Stimulated activated CD4-positive, alpha-beta T cell treated with anti-CD3 and anti-CD28 coated beads, Interleukin-15, amount 100 ng/mL, for 1 hour (primary cell): ENCODE measurements at places on chromosomes 2 and 18.
A peak's percentile ranks its signal among the peaks of the same experiment; 100 is the strongest.

DNA sequence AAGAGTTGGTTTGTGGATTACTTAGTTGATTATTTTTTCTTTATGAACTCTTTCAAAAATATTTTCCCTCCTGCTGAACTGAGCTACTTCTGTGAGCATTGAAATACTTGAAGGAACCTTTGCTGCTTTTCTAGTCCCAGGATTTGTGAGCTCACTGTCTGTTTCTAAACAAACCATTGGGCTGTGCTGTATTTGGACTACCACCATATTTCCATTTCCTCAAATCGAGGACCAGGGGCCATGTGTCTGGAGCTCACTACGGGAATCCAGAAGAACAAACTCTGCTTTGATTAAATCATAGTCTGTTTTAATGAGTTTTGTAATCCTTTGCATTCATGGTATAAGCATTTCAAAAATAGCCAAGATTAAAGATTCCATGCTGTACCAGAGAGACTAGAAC lies 1.3 kb downstream of the MRPL33 start:
- DNase-seq: no peak

DNA sequence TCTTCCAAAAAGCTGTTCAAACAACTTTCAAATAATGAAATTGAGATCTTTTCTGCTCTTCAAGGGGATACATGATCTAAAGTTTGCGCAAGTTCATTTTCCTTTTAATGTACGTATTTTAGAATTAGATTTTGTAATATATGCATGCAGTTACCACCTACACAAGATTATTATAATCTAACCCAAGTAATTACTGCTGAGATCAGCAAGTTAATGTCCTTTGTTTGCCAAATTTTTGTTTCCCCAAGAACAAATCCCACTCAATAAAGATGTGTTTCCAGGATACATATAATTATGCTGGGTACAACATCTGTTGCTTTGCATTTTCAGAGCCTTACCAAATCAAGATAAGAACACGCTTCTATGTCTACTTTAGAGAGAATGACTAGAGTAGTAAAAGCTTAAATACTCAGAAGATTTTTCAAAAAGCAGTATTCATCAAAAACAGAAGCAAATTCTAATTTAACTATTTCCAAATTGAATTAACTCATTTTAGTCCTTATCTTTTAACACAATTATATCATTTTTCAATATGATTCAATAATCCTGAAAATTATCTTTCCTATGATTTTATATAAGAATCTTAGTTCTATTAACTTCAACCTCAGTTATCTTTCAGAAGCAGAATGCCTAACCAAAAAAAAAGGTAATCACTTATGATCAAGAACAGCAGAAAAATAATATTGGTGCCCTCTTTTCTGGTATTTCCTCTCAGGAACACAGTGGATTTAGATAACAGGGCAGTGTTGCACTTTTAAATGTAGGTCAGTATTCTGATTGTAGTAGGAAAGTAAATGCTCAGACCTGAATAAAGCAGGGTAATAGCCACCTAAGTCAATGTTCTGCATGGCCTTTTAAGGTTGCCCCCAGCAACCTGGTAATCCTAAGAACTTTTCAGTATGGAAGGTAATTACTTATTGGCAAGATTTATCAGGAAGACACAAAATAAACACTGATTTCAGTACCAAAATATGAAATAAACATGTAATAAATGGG lies 28.0 kb downstream of the CERKL start:
- no peak for DNase-seq

DNA sequence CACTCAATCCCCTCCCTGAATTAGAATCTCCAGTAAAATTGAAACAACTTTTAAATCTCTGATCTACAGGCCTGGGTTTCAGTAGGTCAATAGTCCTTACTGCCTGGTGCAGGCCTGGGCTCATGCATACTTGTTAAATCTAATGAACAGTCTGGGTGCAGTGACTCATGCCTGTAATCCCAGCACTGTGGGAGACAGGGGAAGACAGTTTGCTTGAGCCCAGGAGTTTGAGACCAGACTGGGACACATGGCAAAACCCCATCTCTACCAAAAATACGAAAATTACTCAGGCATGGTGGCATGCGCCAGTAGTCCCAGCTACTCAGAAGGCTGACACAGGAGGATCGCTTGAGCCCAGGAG lies 94.7 kb upstream of the SP3 start:
- DNase-seq: no peak

GRCh38 chr2:43068631-43069517 lies 157.5 kb downstream of the ZFP36L2 start:
- no peak for DNase-seq

DNA sequence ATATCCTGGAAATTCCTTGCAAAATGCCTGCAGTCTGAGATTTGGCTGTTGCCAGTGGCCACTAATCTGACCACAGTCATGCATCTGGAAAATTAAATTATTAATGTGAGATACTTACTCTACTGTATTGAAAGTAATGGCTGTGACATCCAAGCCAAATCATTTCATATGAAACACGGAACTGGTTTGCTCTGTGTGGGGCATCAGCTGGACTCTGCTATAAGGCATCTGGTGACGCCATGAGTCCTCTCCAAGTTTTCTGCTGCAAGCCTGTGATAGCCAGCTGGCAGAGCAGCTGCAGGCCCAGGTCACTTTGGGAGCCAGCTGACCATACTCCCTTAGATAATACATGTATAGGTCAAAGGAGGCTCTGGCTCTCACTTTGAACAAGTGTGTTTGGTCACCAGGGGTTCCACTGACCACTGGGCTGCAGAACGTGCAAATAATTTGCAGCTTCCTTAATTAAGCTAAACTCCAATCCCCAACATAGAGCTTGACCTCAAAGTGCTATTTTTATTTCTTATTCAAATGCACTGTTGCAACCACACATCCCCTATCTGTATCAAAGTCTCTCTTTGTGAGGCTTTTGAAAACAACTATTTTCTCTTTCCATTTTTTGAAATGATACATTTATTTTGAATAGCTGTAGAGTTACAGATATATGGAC lies 152.9 kb downstream of the NCKAP5 start:
- DNase-seq: no peak

GRCh38 chr2:127415593-127416505 lies 2.4 kb upstream of the PROC start:
- peak; percentile 70 for DNase-seq

GRCh38 chr2:17752892-17753802 lies 463 bp downstream of the SMC6 start:
- no peak for DNase-seq

DNA sequence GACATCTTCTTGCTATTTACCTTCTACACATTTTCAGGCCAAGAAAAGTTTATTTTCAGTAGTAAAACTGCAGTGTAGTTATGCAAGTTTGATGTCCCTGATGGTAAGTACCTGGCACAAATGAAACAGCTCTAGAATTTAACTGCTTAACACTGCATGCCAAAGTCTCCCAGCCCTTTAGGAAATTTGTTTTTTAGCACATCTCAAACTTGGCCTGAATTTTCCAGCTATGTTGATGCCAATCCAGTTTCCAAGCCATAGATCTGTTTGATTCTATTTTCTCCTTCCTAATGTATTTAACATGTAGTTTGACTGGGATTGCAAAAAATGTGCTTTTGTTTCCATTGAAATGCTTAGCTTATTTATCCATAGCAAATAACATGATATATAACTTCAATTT lies 29.3 kb upstream of the ZNF385B start:
- DNase-seq: no peak

GRCh38 chr2:96325041-96325883 lies at the start of gene ITPRIPL1:
Gene ITPRIPL1, plus strand, starts transcription at chr2:96325317. Its CDS starts 523 bp downstream, at chr2:96325840.
- DNase-seq: peak; percentile 30
